ENCODE measurements at places on chromosomes 6 and 20.

DNA sequence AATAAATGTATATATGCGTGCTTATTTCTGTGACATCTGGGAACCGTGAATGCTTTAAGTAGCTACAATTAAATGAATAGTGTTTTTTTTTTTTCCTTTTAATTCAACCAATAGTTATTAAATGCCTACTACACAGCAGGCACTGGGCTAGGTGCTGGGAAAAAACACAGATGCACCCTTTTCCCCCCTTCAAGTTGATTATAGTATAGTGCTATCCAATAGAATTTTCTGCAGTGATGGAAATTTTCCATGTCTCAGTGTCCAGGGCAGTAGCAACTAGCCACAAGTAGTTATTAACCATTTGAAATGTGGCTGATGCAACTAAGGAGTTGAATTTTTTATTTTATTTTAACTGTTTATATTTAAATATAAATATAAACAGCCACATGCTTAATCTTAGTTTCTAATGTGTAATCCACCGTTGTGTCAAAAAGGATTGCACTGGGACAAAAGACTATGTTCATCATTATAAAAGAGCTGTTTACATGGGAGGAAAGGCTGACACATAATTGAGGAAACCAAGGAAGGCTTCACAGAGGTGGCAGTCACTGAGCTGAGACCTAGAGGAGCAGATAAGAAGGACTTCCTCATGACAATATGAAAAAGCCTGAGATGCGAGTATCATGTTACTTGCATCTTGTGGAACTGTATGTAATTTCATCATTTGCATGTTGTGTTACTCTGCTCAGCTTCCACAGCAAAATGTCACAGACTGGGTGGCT, 261.2 kb upstream of the PLCB4 start:
- H3K27me3 ChIP-seq: no peaks in the 10 kb centered on the region
- H3K27ac ChIP-seq: no peak overlapping the region
- no peaks in the 10 kb centered on the region for H3K4me1 ChIP-seq
- DNase-seq: no peak
- H3K4me3 ChIP-seq: no peak overlapping the region

DNA sequence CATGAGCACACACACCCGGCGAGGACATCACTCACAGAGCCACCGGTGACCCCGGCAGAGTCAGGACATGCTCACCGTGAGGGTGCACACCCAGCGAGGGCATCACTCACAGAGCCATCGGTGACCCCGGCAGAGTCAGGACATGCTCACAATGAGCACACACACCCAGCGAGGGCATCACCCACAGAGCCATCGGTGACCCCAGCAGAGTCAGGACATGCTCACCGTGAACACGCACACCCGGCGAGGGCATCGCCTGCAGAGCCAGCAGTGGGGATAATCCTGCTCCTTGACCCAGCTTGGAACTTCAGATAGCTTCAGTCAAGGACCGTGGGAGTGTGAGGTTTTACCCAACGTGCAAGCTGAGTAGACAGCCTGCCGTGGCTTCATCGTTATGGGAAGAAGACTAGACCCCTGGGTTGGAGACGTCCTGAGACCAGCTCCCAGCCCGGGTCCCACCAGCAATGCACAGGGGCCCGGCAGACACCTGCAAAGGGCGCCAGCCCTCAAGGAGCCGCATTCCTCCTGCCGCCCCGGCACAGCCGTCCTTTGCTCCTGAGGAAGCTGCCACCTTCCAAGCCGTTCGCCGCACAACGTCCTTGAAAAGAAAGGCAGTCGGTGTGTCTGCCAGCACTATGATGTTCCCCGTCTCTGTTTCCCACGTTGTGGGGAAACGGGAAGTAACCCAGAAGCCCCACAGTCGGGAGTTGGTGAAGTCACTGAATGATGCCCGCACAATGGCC, 192.3 kb downstream of the DLL1 start:
- H3K4me3 ChIP-seq: no peak overlapping the region
- no peaks in the 10 kb centered on the region for H3K36me3 ChIP-seq
- no peak for DNase-seq
- no peaks in the 10 kb centered on the region for H3K4me1 ChIP-seq
- no peak overlapping the region for H3K27ac ChIP-seq

- H3K27me3 ChIP-seq: no peaks in the 10 kb centered on the region
- DNase-seq: no peak
- no peak overlapping the region for H3K4me3 ChIP-seq
- no peaks in the 10 kb centered on the region for H3K36me3 ChIP-seq
Observed at GRCh38 chr6:139753198-139753861, 378.9 kb upstream of the CITED2 start.

- no peak overlapping the region for H3K27ac ChIP-seq
- no peaks in the 10 kb centered on the region for H3K4me1 ChIP-seq
- H3K36me3 ChIP-seq: peaks cover 2% of the 10 kb centered on the region
Observed at GRCh38 chr20:3297079-3297378, 58.0 kb upstream of the SLC4A11 start.

DNA sequence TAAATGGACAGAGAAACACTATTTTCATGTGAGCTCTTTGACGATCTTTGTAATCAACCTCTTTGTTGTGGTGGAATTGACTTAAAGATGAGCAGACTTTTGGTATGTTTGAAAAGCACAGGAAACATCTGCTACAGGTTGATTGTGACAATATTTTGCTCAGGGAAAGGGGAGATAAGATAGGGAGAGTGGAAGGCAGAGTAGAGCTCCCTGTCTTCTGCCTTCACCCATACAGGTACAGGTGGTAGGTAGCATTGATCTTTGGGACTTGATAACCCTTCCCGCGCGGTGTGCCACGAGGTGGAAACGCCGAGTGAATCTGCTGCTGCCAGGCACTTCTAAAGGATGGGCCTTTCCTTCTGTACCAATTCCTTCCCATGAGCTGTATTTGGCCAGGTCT, 183.6 kb downstream of the UTRN start:
- no peaks in the 10 kb centered on the region for H3K27me3 ChIP-seq
- no peak for DNase-seq
- no peaks in the 10 kb centered on the region for H3K36me3 ChIP-seq
- H3K4me3 ChIP-seq: no peak overlapping the region
- no peaks in the 10 kb centered on the region for H3K4me1 ChIP-seq
